Femur (tissue), 1 donor: ENCODE measurements at places on chromosomes 1 and 21.

DNA sequence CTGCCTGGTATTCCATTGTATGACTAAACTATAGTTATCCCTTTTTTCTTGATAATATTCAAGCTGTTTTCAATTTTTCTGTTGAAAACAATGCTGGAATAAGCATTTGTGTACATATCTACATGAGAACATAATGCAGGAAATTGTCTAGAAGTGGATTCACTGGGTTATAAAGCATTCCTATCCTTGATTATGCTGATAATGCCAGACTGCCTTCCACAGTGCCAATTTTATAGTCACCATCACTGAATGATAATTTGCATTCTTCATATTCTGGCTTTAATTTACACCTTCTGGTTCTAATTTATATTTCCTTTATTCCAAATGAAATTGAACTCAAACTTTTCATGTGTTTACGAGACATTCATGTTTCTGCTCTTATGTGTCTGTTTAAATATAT, 651.0 kb upstream of the PLXNA2 start:
- no peak for DNase-seq

- DNase-seq: no peak
Observed at GRCh38 chr1:204869097-204869496, 1.6 kb upstream of the NFASC start.

GRCh38 chr1:15158506-15159165, 5.1 kb downstream of the TMEM51 start:
- no peak for DNase-seq

DNA sequence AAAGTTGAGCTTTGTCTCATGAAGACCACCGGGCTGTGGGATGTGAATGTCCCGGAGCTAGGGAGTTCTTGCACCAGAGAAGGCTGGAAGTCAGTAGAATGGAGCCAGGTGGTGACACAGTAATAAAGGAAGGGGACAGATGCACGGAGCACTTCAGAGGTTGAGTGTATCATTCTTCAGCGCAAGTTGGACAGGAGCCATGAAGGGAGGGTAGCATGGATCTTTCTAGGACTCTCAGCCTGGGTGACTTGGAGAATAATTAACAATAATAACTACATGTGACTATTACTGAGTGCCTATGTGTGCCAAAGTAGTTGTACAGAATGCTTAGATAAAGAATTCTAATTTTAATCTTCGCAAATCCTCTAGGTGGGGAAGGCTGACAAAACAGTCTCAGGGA, 258.7 kb upstream of the AJAP1 start:
- no peak for DNase-seq
